ENCODE measurements at places on chromosomes 4 and X.

DNA sequence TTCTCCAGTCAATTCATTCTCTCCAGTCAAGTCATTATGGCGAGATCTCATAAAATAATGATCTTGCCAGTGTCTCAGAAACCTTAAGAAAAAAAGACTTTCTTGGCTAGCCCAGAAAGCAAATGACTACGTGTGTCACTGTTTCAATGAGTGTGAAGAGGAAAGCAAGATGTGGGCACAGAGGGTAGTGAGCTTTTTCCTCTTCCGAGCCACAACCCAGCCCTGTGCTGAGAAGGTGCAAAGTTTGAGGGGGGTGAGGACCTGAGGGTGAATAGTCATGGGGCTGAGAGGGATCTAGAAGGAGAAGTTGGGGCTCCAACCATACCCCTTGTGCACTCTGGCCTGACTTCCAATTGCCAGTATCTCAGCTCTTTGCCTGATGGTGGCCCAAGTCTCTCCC is 85.6 kb upstream of the EGFL6 start:
- no peak for DNase-seq

DNA sequence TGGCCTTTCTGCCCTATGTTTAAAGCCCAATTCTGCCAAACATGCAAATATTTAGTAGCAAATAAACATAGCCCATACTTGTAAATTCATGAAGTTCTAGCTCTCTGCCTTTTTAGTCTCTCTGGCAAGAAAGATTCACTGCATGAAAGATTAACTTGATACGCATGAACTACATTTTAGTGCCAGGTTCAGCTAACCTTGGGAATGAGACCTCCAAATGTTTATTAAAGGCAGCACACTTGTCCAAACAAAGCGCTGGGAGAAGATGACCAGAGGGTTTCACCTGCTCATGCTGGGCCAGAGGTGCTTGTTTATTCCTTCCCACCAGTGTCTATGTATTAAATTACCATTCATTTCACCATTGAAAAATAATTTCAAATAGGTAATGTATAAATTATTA is 44.5 kb upstream of the IL1RAPL1 start:
- no peak for DNase-seq

- no peak for DNase-seq
Measured at GRCh38 chrX:20066968-20067708, 49.6 kb downstream of the MAP7D2 start.

DNA sequence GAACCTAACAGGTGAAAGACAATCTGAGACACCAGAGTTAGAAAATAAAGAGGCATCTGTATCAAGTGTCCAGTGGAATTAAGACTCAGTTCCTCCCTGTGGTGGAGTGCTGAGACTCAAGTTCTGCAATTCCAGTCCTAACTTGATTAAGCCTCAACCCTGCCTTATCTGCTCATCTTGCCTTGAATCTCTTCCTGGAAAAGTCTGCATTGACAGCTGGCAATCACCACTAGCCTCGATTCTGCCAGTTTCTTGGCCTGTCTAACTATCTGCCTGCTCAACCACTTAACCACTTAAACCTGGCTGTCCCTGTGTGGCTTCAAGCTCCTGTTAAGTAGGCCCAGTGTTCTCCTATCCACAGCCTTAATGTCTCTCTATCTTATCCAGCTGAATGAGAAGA is 22.4 kb upstream of the NEIL3 start:
- no peak for DNase-seq

DNA sequence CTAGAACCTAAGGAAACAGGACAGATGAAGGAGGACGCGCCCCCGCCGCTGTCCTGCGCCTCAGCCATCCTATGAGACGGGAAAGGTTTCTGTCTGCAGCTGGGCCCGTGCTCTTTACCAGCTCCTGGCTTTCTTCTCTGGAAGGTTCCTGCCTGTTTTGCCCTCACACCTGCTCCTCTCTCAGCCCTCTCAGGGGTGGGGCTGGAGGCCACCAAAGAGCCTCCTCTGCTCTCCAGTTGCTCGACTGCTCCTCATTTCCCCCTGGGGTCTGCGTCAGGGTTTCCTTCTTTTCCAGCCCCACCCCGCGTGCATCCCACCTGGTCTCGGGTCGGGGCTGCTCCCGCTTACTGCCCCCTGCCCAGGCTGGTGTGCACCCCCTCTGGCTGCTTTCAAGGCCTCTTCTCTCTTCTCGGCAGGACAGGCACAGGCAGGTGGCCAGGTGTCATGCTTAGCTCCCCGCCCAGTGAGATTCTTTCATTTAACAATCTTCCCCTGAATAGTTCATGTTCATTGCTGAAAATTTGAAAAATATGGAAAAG is 4.6 kb downstream of the HTT-AS start:
- DNase-seq, result no peak

DNA sequence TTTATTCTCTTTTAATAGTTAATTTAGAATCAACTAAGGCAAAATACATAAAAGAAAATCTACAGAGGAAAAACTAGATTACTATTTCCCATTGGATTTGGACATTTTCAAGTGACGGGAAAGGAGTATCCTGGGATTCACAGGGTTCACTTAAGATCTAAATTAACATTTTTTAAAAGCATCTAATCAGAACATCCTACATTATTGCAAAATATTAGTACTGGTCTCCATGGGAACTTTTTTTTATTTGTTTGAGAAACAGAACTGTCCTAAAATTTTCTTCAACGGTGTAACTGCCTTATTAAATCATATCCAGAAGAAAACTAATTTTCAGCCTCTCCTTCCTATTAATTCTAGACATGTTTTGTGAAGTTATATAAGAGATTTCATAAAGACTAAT is 69.7 kb downstream of the METTL14 start:
- no peak for DNase-seq

GRCh38 chrX:65582450-65583082 is 48.0 kb upstream of the LAS1L start:
- no peak for DNase-seq

GRCh38 chr4:55768291-55768690 is 51.3 kb upstream of the EXOC1L start:
- DNase-seq, result no peak

GRCh38 chr4:140826701-140827027 is 70.5 kb upstream of the TBC1D9 start:
- no peak for DNase-seq

- DNase-seq, result no peak
Measured at GRCh38 chr4:109315818-109316217, 13.4 kb upstream of the COL25A1 start.

- DNase-seq, result no peak
Measured at GRCh38 chr4:92050875-92051274, 252.9 kb upstream of the GRID2 start.

GRCh38 chr4:9894644-9895332 is 113.4 kb downstream of the DRD5 start:
- no peak for DNase-seq

GRCh38 chr4:76981644-76982043 is 32.1 kb downstream of the SEPTIN11 start:
- DNase-seq, result no peak

DNA sequence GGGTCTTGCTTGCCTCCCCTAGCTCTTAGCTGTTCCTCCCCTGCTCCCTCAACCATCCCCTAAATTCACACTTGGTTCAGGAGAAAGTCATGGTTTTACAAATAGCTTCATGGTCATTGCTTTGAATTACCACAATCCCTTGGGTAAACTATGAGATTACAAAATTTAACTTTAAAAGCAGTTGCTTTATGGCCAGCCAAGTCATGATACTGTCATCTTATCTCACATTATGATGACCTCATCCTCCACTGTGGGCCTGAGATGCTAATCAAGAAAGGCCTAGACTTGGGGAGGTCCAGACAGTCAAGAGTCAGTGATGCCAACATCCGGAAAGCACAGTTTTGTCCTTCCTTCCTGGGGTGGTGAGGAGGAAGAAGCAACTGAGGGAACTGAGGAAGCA is 10.5 kb upstream of the FGF16 start:
- DNase-seq, result no peak

- peak; percentile 17 for DNase-seq
Measured at GRCh38 chrX:78753571-78753970, 6.1 kb downstream of the LPAR4 start.

- DNase-seq, result no peak
Measured at GRCh38 chrX:119672426-119672825, 20.5 kb downstream of the SEPTIN6 start.

DNA sequence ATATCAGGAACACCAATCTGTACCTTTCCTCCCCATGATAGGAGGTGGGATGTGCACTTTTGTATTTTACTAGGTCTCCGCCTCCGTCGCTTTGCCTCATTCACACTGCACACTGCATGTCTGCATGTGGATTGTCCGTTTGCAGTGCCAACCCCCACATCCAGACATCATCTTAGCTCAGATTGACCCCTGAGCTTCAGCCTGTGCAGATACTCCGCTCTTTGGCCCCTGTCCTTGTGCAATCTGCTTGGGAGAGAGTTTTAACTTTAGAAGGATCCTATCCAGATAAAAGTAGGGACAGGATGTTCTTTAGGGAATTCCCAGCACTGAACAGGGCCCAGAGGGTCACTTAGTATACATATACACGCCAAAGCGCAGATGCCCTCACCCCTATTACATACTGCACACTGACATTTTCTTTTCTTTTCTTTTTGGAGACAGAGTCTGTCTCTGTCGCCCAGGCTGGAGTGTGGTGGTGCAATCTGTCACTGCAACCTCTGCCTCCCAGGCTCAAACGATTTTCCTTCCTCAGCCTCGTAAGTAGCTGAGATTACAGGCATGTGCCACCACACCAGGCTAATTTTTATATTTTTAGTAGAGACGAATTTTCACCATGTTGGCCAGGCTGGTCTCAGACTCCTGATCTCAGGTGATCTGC is 43.3 kb upstream of the FBXW7 start:
- no peak for DNase-seq

GRCh38 chr4:52296341-52296740 is 245.2 kb downstream of the SPATA18 start:
- DNase-seq, result no peak

GRCh38 chr4:140158365-140159030 is 4.5 kb upstream of the MAML3 start:
- DNase-seq, result peak; percentile 40

GRCh38 chr4:151901631-151902030 is 140.8 kb upstream of the GATB start:
- no peak for DNase-seq

Measured in femur (tissue), 1 donor.